Occipital lobe (tissue), 3 donors: ENCODE measurements at places on chromosomes 7 and 10. TPM values are rescaled to one million over a fixed set of nuclear protein-coding genes. Genes with fewer than 3 reads are reported as not detected.

DNA sequence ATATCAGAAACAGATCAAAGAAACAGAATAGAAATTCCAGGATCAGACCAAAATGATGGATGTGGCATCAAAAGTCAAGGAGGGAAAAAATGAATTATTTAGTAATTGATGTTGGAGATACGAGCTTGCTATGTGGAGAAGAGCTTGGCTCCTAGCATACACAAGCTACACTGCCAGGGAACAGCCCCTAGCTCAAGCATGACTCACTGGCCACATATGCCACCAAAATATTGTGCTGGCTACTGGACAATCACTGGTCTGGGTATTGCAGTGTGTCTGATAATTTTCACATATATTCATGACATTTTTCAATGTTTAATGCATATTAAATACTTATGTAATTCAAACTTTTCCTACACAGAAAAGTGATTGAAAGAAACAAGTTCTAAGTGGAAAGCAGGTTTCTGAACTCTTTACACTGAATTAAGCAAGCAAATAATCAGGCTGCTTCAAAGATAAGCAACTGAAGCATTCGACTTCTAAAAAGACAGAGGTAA lies 59.3 kb downstream of the OAT start:
- DNase-seq: no peak

- DNase-seq: no peak
These were observed 41.0 kb downstream of the CLRN3 start for GRCh38 chr10:127851661-127852194.

DNA sequence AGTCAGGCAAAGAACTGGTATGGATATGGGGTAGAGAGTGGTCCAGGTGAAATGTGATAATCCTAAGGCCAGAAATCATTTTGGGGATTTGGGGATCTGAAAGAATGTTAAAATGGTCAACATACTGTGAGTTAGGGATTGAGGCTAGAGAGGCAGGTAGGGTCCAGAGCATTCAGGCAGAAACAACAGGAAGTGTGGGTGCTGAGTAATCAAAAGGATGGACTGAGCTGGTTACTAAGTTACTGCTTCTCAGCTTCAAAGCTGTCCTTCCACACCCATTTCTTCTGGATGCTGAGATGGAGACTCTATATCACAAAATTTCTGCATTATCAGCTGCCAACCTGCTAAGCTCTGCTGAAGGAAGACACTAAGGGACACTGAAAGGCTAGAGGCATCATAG lies 30.6 kb upstream of the PRKCQ start:
- no peak for DNase-seq

Gene SYT15
- total RNA-seq: 0.47 TPM

DNA sequence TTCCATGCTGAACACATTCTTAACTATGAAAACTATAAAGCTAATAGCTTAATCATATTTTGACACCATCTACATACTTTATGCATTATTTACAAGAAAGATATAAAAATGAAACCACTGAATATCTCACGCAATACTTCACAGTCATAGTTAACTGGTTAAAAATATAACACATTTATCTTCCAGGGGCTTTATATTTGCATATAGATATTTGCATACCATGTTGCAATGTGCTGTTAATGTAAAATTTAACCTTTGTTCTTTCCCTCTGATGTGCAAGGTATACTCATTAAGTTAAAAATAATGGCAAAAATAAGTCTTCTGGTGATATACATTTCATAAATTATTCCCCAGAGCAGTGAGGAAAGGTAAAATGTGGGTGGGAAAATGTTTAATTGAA lies 76.9 kb upstream of the MGMT start:
- no peak for DNase-seq

DNA sequence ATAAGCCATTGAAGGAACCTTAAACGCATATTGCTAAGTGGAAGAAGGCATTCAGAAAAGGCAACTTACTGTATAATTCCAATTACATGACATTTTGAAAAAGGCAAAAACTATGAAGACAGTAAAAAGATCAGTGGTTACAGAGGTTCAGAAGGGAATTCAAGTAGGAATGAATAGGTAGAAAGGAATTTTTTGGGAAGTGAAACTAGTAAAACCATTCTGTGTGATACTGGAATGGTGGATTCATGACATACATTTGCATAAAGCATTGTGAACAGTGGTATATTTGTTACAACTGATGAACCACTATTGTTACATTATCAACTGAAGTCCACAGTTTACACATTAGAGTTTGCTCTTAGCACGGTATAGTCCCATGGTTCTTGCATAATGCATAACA lies 114.2 kb upstream of the GPR22 start:
- no peak for DNase-seq

- no peak for DNase-seq
These were observed 94.3 kb upstream of the SDK1 start for GRCh38 chr7:3206771-3207191.

GRCh38 chr7:26686448-26686981 lies 177.9 kb downstream of the SKAP2 start:
- no peak for DNase-seq

Gene PLAU
- total RNA-seq: 0.94 TPM

DNA sequence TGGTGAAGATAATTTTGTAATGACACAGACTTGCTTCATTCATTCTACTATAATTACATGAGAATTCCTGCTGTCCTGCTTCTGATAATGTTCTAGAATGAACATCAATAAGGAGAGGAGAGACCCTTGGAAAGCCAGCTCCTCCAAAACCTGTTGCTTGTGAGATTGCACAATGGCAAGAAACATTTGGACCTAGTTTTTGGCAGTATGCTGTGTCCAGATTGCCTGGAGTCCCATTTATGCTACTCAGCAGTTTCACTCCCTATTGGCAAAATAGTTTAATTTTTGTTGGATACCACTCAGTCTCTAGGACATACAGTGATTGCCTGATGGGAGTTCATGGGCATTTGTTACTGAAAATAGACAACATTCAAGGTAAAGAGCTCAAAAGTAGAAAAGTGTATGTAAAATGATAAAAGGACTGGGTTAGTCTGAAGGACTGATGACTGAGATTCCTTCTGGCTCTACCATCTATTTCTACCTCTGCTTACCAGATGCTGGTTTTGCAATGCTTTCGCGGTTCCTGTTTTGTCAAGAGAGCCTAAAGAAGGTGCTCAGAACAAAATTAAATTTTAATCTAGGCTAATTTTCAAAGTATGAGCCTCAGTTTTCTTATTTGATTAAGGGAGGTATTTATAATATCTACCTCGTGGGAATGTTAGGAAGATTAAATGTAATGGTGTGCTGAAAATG lies 8.0 kb upstream of the ACTR3B start:
- no peak for DNase-seq

- DNase-seq: no peak
These were observed 588 bp downstream of the CYREN start for GRCh38 chr7:135169964-135170273.

DNA sequence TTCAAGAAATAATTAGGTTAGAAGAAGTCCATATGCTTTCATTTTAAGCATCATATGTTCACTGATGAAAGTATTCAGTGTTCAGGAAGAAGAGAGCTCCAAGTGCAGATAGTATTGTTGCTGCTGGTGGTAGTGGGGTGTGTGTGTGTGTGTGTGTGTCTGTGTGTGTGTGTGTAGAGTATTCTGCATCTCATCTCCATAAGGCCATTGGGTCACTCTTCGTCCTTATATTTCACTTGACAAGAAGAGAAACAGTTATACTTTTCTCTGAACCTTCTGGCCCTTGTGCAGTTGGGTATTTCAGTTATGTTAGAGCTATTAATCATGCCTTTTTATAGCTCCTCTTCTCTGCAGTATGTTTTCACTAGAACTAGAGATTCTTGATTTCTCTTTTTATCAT lies 26.2 kb downstream of the ADAM22 start:
- DNase-seq: no peak

Gene TAF3
- 2.7 TPM for total RNA-seq

GRCh38 chr10:34895977-34896376 lies 80.9 kb upstream of the PARD3 start:
- no peak for DNase-seq

Gene STMP1
- total RNA-seq: 24.2 TPM

GRCh38 chr10:54434782-54435181 lies 366.2 kb downstream of the PCDH15 start:
- DNase-seq: no peak

GRCh38 chr7:82164813-82165212 lies 278.8 kb downstream of the CACNA2D1 start:
- DNase-seq: no peak

Gene DRGX
- total RNA-seq: not detected

- DNase-seq: no peak
These were observed 28.4 kb upstream of the BMPR1A start for GRCh38 chr10:86728056-86728455.

- DNase-seq: no peak
These were observed 13.7 kb downstream of the VIM start for GRCh38 chr10:17241611-17242333.

GRCh38 chr7:41107938-41108448 lies 594.9 kb downstream of the INHBA start:
- no peak for DNase-seq

- no peak for DNase-seq
These were observed 41.1 kb upstream of the STMP1 start for GRCh38 chr7:135620980-135621850.

Gene TFR2
- total RNA-seq: 5.3 TPM

Gene AGR2
- total RNA-seq: 1.7 TPM

Gene ADARB2
- 4.8 TPM for total RNA-seq

Gene FOXP2
- total RNA-seq: 29.9 TPM

- DNase-seq: no peak
These were observed 27.7 kb downstream of the ZNF775 start for GRCh38 chr7:150406567-150407421.

Gene GNGT1
- not detected for total RNA-seq

GRCh38 chr7:151349507-151349853 lies 7.9 kb downstream of the NUB1 start:
- DNase-seq: no peak

- DNase-seq: no peak
These were observed 553 bp downstream of the VDAC2 start for GRCh38 chr10:75211007-75211691.

Gene CCZ1B
- 132 TPM for total RNA-seq

GRCh38 chr10:74084955-74085354 lies 65.7 kb downstream of the AP3M1 start:
- DNase-seq: no peak

DNA sequence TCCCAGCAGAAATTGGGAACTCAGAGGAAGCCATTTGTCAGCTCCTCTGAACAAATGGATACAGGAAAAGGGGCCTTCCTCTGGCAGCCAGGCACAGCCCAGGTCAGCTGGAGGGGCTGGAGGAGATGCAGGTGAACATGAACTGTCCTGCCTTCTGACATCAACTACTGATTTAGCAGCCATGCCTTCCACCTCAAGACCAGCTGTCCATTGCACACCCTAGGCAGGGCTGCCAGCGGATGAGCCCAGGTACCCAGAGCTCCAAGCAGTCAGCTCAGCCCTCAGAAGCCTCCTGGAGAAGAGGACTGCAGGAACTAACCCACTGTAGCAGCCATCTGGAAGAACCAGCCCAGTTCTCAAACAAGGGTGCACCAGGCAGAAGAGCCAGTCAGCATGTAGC lies 44.1 kb upstream of the GDF10 start:
- no peak for DNase-seq

GRCh38 chr7:18336626-18337025 lies 158.9 kb upstream of the HDAC9 start:
- no peak for DNase-seq

Gene FAM185A
- total RNA-seq: 21.2 TPM

Gene NEBL
- total RNA-seq: 61.1 TPM

Gene NEUROD6
- 600 TPM for total RNA-seq

DNA sequence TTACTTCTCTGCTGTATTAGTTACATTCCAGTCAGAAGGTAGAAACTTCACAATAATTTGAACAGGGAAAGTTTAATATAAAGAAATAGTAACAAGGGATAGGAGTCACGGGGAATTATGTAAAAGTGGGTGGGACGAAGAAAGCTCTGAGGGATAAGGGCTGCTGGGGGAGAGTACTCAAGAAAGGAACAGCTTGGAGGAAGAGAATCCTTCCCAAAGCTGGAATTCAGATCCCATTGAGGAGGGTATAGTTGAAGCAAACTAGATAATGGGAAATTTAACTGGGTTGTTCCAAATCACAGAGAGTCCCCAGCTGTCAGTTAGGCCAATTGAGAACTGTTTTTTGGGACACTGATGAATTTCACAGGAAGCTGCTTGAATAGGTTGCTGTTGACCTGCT lies 53.2 kb upstream of the MACC1 start:
- no peak for DNase-seq

Gene CASP7
- 3.9 TPM for total RNA-seq

GRCh38 chr10:71713135-71714030 lies 6.2 kb downstream of the C10orf105 start:
- peak; percentile 67 for DNase-seq

Gene ARF5
- 94.8 TPM for total RNA-seq

DNA sequence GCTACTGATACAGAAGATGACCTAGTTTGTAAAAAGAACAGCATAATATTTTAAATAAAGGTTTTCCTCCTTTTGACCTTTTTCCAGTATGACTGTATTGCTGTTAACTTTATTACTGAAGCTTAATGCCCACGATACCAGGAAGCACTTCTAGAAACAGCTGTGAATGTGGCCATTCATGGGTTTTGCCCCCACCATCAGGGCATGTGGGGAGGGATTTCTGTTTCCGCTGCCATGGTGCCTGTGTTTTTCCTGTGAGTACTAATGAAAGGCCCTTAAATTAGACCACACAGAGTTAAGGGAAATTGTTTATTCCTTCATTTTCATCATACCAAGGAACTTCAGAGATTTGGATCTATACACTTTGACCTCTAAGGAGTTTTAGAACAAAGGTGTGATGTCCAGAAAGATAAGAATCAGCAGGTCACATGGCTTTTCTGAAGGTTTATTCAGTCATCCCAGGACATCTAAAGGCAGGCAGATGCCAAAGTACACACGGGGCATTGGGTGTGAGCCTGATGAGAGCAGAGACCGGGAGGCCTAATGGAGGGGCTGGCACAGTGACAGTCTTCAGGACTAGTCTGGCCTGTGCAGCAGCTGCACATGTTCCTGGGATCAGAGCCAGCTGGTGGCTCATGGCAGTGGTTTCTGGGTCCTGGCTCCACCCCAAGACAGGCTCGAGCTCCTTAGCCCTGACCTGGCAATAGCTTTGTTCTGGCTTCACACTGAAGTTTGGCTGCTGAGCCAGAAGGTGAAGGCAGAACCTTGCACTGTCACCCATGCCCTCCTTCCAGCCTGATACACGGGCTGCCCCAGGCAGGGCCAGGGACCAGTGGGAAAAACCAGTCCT lies 190.9 kb downstream of the REEP3 start:
- DNase-seq: peak; percentile 57

- no peak for DNase-seq
These were observed 16.5 kb downstream of the AIFM2 start for GRCh38 chr10:70115948-70116682.

Gene CNNM1
- total RNA-seq: 3.1 TPM

- no peak for DNase-seq
These were observed 4.5 kb downstream of the STAM start for GRCh38 chr10:17648243-17649035.
